Stomach (tissue), 19 donors: ENCODE measurements at places on chromosomes 2 and 18. TPM values are rescaled to one million over a fixed set of nuclear protein-coding genes. Genes with fewer than 3 reads are reported as not detected.

Gene PCBP1
- total RNA-seq: 120 TPM

Gene M1AP
- total RNA-seq: not detected

Gene SLC9A4
- not detected for total RNA-seq

Gene CACNB4
- 4.3 TPM for total RNA-seq

Gene OXER1
- total RNA-seq: not detected

Gene ITPRIPL1
- total RNA-seq: not detected

Gene PROKR1
- total RNA-seq: not detected

GRCh38 chr2:219658196-219658846, 30.9 kb downstream of the SLC4A3 start:
- H3K27ac ChIP-seq: no peak overlapping the region
- H3K4me3 ChIP-seq: no peak overlapping the region
- H3K27me3 ChIP-seq: no peaks in the 10 kb centered on the region
- no peaks in the 10 kb centered on the region for H3K4me1 ChIP-seq
- no peak for DNase-seq

DNA sequence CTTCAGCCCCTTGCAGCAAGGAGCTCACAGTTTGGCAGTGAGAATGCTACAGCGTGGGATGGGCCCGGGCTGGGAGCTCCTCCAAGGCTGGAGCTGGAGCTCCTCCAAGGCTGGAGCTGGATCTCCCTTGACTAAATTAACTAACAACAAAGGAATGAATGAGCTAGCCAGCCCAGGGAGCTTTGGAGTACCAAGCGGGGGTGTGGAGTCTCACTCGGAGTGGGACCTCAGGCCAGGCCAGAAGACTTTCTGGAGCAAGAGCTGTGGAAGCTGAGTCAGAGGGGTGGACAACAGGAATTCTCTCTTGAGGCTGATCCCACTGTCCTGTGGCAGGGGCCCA, 244.7 kb upstream of the HS6ST1 start:
- H3K27ac ChIP-seq: no peak overlapping the region
- no peak overlapping the region for H3K4me3 ChIP-seq
- DNase-seq: no peak
- H3K36me3 ChIP-seq: no peaks in the 10 kb centered on the region
- H3K4me1 ChIP-seq: peaks cover 7% of the 10 kb centered on the region

- H3K36me3 ChIP-seq: no peaks in the 10 kb centered on the region
- peak; percentile 34 for DNase-seq
- no peak overlapping the region for H3K4me3 ChIP-seq
- peak overlapping the region; percentile 68 for H3K27ac ChIP-seq
- H3K27me3 ChIP-seq: no peaks in the 10 kb centered on the region
Measured at GRCh38 chr2:43174368-43174916, 52.0 kb downstream of the ZFP36L2 start.

- no peaks in the 10 kb centered on the region for H3K27me3 ChIP-seq
- H3K27ac ChIP-seq: no peak overlapping the region
- peaks cover 95% of the 10 kb centered on the region for H3K36me3 ChIP-seq
Measured at GRCh38 chr2:63888490-63889402, 47.0 kb downstream of the UGP2 start.

DNA sequence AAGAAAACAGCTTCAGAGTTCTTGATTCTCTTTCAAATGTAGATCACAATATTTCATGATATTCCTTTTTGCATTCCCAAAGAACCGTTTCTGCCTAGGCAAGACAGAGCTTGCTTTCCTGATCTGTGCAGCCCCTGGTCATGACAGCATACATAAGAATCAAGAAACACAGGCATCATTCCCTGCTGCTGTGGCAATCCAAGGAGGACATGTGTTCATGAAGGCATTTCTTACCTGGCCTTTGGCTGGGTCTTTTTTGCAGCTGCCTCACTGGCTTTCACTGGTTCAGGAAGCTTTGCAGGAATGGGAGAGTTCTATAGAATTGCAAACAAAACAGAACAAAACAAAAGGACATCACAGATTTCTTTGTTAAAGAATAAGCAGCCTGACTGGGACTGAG, 87.6 kb upstream of the NFU1 start:
- H3K27ac ChIP-seq: no peak overlapping the region
- peaks cover 100% of the 10 kb centered on the region for H3K36me3 ChIP-seq
- DNase-seq: no peak
- no peaks in the 10 kb centered on the region for H3K27me3 ChIP-seq
- H3K4me1 ChIP-seq: no peaks in the 10 kb centered on the region

DNA sequence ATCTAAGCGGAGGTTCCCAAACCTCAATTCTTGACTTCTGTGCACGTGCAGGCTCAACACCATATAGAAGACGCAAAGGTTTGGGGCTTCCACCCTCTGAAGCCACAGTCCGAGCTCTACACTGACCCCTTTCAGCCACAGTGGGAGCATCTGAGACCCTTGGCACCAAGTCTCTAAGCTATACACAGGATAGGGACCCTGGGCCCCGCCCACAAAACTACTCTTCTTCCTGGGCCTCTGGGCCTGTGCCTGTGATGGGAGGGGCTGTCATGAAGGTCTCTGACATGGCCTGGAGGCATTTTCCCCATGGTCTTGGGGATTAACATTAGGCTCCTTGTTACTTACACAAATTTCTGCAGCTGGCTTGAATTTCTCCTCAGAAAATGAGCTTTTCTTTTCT, 1374.1 kb upstream of the NXPH2 start:
- H3K4me3 ChIP-seq: no peak overlapping the region
- H3K36me3 ChIP-seq: no peaks in the 10 kb centered on the region
- no peak for DNase-seq
- H3K27me3 ChIP-seq: no peaks in the 10 kb centered on the region

GRCh38 chr2:163556511-163556910, 179.3 kb downstream of the FIGN start:
- no peaks in the 10 kb centered on the region for H3K4me1 ChIP-seq
- no peaks in the 10 kb centered on the region for H3K36me3 ChIP-seq
- peak; percentile 9 for DNase-seq
- H3K27ac ChIP-seq: no peak overlapping the region
- no peak overlapping the region for H3K4me3 ChIP-seq

DNA sequence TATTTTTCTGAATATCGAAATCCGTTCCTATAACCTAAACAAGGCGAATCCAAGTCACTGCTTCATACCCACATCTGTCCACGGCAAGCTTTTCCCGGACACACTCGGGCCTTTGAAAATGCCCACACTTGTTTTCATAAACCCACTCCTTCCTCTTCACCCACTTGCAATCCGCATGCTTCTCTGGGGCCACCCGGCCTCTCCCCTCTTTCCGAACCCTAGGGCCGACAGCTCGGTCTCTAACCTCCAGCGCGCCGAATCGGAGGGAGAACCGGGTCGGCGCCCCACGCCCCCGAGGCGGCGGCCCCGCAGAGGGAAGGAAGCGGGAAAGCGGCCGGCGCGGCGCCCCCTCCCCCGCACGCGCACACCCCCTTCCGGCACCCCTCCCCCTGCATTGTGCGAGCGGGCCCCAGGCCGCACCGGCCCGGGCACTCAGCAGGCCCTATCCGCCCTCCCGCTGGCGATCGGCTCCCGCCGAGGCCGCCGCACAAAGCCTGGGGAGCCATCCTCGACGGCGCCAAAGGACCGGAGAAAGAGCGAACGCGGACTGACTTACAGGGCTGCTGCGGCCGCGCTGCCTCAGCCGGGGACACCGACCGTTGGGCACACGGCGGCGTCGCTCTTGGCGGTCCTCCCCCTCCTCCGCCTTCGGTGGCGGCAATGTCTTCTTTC, 467 bp downstream of the PUM2 start:
- H3K36me3 ChIP-seq: no peaks in the 10 kb centered on the region
- peak; percentile 37 for DNase-seq
- peak overlapping the region; percentile 95 for H3K27ac ChIP-seq

GRCh38 chr2:63121055-63121834, 70.6 kb downstream of the OTX1 start:
- H3K27ac ChIP-seq: no peak overlapping the region
- H3K4me1 ChIP-seq: no peaks in the 10 kb centered on the region
- peaks cover 3% of the 10 kb centered on the region for H3K36me3 ChIP-seq
- H3K4me3 ChIP-seq: no peak overlapping the region
- no peaks in the 10 kb centered on the region for H3K27me3 ChIP-seq

- H3K27ac ChIP-seq: no peak overlapping the region
- H3K36me3 ChIP-seq: no peaks in the 10 kb centered on the region
- peaks cover 47% of the 10 kb centered on the region for H3K4me1 ChIP-seq
- no peak overlapping the region for H3K4me3 ChIP-seq
- DNase-seq: no peak
Measured at GRCh38 chr2:120802867-120803484, 67.3 kb downstream of the GLI2 start.

DNA sequence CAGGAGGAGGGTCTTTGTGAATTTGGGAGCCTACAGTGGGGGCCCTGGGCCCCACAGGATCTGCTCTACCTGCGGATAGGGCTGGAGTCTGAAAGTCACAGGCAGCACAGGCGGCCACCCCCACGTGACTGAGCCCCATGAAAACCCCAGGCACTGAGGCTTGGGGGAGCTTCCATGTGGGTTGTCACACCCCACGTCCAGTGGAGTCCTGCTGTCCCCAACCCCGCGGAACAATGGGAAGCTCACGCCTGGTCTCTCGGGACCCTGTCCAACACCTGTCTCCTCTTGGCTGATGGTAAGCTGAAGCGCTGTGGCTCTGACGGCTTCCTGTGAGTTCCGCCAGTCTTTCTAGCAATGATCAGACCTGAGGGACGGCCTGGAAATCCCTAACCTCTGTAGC, 85.8 kb downstream of the PTGR3 start:
- H3K4me3 ChIP-seq: no peak overlapping the region
- no peak for DNase-seq
- H3K27ac ChIP-seq: no peak overlapping the region
- no peaks in the 10 kb centered on the region for H3K4me1 ChIP-seq

GRCh38 chr18:50466634-50467033, 91.8 kb downstream of the SKA1 start:
- H3K4me1 ChIP-seq: no peaks in the 10 kb centered on the region
- no peak overlapping the region for H3K4me3 ChIP-seq
- H3K27ac ChIP-seq: no peak overlapping the region
- no peaks in the 10 kb centered on the region for H3K27me3 ChIP-seq
- DNase-seq: no peak
- no peaks in the 10 kb centered on the region for H3K36me3 ChIP-seq

DNA sequence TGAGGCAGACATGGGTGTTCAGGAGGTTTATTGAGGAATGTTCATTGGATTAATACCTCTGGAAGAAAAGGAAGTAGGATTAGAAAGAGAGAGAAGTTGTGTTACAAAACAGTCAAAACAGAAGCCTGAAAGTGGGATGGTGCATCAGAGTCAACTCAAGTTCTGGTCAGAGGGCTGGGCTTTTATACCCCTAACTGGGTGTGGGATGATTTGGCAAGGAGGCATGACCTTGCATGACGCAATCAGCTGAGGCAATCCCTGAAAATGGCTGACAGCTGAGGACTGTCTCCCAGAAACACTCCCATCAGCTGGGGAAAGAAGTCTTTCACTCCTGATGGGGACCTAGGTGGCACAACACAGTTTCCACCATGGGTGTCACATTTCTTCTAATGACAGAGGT, 818.2 kb downstream of the SATB2 start:
- H3K4me3 ChIP-seq: no peak overlapping the region
- H3K27ac ChIP-seq: no peak overlapping the region
- DNase-seq: no peak

GRCh38 chr2:180739070-180739469, 241.3 kb upstream of the UBE2E3 start:
- no peaks in the 10 kb centered on the region for H3K36me3 ChIP-seq
- no peaks in the 10 kb centered on the region for H3K27me3 ChIP-seq

- H3K27me3 ChIP-seq: no peaks in the 10 kb centered on the region
- peaks cover 12% of the 10 kb centered on the region for H3K4me1 ChIP-seq
- H3K36me3 ChIP-seq: no peaks in the 10 kb centered on the region
- peak; percentile 64 for DNase-seq
- no peak overlapping the region for H3K27ac ChIP-seq
Measured at GRCh38 chr2:110748489-110748867, 16.1 kb downstream of the ACOXL start.

GRCh38 chr2:75202359-75202758, 3.0 kb upstream of the TACR1 start:
- no peak overlapping the region for H3K27ac ChIP-seq
- no peaks in the 10 kb centered on the region for H3K36me3 ChIP-seq
- peaks cover 21% of the 10 kb centered on the region for H3K4me1 ChIP-seq
- peaks cover 52% of the 10 kb centered on the region for H3K27me3 ChIP-seq

DNA sequence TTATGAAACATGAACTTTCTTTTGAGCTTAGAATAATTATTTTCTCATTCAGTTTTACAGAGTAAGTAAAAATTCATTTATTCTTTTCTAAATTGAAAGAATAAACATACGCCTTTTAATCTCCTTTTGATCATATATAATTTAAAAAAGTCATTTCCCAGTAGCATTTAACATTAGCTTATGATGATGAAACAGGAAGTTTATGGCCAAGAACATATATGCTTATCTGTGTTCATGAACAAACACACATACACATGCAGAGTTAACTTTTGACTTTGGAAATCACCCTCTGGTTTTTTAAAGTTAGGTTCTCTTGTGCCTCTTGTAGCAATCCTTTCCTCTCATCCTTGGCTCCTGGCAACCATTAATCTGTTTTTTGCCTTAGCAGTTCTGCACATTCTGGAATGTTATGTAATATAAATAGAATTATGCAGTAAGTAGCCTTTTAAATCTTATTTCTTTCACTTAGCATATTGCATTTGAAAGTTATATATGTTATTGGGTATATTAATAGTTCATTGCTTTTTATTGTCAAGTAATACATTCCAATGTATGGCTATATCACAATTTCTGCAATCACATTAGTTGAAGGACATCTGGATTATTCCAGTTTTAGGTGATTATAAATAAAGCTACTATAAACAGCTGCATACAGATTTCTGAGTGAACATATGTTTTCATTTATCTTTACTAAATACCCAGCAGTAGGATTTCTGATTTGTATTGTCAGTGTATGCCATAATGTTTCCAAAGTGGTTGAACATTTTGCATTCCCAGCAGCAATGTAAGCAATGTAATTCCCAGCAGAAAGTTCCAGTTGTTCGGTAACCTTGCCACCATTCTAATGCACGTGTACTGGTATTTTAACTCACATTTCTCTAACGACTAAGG, 210.3 kb downstream of the ZRANB3 start:
- H3K4me3 ChIP-seq: no peak overlapping the region
- no peaks in the 10 kb centered on the region for H3K36me3 ChIP-seq
- no peak overlapping the region for H3K27ac ChIP-seq
- no peaks in the 10 kb centered on the region for H3K4me1 ChIP-seq

DNA sequence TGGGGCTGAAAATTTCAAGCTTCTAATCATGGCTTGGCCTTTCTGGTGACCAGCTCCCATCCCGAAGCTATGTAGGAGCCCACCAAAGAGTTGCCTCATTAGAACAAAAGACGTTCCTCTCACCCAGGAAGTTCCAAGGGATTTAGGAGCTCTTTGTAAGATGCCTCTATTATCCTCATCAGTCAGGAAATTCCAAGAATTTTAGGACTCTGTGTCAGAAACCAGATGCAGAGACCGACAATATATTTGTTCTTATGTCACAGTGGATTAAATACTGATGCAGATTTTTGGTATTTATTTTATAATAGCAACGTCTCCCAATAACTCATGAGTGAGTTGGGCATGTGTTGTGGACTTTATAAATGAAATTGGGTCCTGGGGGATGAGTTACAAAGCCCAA, 91.8 kb upstream of the SKOR2 start:
- H3K27ac ChIP-seq: no peak overlapping the region
- H3K27me3 ChIP-seq: no peaks in the 10 kb centered on the region
- H3K4me3 ChIP-seq: no peak overlapping the region
- H3K4me1 ChIP-seq: no peaks in the 10 kb centered on the region
